ENCODE measurements at places on chromosomes 3 and 15.

DNA sequence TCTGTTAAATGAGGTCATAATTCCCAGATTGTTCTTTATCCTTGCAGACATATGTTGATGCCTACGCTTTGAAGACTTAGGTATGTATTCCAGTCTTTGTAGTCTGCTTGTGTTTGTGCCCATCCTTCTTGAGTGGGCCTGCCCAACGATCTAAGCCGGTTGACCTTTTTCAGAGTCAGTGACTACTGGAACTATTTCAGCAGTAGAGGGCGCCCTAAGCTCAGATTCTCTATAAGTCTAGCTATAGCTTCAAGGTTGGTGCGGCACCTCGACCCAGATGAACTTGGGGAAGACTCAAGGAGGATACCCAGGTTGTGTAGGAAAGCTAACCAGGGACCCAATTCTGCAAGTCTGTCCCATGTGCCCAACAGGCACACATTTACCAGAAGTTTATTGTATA, 228.8 kb upstream of the PPP2R3A start:
- DNase-seq, result no peak

DNA sequence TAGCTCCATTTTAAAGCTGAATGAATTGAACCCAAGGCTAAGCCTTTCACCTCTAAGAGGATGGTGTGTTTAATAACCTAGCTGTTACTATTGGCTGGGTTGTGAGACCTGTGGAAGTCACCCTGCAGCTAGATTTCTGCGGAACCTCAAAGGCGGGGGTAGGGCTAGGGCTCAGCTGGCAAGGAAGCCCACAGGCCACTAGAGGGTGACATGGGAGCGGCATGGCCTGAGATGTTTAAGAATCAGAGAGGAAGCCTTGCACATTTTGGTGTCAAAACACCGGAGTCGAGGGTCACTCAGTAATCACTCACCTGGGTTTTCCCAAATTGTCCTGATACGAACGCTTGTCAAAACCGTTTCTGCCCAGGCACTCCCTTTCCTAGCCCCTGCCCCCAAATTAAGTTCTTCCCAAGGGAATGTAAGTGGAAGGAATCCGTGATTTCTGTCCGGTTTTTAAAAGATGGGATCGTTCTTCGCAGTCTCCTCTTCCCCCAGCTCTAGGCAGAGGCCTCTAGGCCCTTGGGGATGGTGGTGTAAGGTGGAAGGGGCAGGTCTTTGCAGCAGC, 3.8 kb upstream of the ACAD9 start:
- peak; percentile 31 for DNase-seq

DNA sequence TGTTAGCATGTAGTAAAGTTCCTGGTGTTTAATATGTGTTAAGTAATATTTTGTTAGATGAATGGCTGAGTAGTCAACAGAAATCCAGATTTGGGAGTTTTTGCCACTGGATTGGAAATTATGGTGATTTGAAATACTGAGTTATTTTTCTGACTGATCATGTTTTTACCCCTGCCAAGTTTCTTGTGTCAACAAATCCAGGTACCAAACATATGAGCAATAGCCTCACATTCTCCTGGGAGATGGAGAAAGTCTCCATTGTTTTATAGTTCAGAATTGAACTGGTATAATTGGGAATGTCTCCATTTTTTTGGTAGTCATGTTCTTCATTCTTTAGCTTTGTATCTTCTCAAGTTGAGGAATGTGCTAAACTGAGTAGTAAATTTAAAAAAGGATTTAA, 767.2 kb upstream of the LMCD1 start:
- no peak for DNase-seq

DNA sequence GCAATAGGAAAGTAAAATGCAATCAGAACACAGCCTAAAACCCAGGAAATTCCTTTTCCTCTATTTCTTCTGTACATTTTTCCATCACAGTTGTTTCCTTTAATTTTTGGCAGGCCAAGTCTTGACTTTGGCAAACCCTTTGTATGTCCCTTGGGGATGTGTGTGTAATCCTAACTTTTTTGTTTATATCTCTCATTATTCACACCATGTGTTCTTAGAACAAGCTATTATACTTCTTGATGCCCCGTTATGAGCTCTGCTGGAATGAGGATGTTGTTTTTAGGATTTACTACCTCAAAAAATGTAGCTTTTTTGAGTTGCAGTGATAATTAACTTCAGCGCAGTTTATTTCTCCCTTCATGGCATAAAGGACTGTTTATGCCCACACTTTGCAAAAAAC, 123.4 kb downstream of the ABI3BP start:
- no peak for DNase-seq

DNA sequence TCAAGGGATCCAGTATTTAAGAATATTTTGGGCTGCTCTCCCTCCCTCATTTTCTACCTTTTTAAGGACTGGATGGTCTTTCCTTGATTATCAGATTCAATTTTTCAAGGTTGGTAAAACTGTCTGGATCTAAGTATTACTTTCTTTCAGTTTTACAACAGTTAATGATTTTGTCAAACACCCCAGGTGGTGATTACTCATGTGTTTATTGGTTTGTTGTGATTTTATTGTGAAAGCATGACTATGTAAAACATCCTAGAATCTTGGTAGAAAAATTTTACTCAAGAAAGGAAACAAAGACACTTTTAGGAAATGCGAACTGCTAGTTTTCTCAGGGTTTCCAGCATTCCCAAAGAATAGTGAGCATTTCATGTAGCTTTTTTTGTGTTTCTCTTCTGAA, 7.3 kb downstream of the GTF2E1 start:
- no peak for DNase-seq

Measured in GF-D8 (cell line).